Hippocampal formation (tissue), 2 donors: ENCODE measurements at places on chromosomes 7 and 10.

- no peak for DNase-seq
Measured at GRCh38 chr10:66336791-66337190, 589.0 kb upstream of the LRRTM3 start.

DNA sequence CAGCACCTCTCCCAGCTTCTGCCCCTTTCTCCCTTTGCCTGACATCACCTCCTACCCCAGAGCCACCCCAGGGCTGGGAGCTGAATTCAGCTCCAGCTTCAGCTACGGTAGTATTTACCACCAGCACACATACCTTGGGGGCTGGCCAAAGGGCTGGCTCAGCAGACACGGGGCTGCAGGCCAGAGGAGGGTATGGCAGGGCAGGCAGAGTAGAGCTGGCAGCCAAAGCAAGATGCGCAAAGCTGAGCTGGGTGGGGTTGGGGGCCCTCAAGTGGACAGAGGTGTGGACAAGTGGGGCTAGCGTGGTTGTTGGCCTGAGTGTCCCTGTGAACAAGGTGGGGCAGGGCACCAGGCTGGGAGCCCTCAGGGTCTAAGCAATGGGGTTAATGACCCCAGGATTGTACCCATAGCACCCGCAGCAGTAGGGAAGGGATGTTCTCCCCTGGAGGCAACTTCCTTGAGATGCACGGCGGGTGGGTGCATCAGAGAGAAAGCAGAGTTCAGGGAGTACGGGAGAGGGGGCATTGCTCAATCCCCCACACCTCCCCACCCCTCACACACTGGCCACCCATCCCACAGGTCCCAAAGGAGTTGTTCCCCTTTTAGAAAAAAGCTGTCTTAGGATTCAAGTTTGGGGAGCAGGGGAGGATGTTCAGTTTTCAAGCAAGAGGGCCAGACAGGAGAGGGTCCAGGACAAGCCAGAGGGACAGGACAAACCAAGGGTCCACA is 8.0 kb downstream of the VSIR start:
- no peak for DNase-seq

- DNase-seq: no peak
Measured at GRCh38 chr7:6257675-6258074, 14.7 kb downstream of the CYTH3 start.

- DNase-seq: no peak
Measured at GRCh38 chr10:105359708-105360107, 718.6 kb downstream of the SORCS3 start.

GRCh38 chr10:49505076-49505475 is 33.8 kb downstream of the ERCC6 start:
- DNase-seq: no peak

DNA sequence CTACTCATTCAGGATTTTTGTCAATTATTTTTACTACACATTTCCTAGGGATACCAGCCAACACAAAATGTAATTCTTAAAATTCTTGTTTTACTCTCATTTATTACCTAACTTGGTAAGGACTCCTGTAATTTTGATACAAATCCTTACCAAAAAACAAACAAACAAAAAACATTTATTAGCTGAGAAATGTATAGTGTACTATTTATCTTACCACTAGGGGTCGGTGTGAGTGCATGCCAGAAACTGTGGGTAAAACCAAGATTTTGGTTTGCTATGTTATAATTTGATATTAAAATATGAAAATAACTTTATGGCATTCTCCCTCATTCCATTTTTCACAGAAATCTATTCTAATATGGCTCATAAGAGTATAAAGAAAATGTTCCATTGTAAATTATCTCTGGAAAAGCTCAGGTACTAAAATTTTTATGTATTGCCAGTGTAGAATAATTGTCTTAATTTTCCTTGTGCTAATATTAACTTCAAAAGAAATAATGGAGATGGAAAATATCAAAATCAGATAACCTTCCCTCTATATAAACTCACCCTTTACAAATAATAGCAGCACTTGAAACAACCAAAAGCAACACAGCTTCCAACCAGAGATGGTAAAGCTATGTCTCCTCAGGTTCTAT is 290.8 kb upstream of the PCDH15 start:
- no peak for DNase-seq

DNA sequence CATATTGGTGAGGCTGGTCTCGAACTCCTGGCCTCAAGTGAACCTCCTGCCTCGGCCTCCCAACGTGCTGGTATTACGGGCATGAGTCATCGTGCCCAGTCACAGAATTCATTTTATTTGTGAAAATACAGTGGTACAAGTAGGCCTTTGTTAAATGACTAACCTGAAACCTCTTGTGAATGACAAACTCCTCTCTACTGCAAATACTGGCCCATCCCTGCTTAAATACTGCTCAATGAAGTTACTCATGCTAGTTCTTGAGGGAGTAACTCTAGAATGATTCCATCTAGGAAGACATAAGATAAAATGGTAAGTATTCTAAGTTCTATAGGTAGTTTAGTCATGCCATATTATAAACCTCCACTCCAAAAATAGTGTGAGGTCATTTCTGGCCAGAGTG is 80.7 kb downstream of the UBE2H start:
- DNase-seq: no peak

GRCh38 chr10:107357033-107357432 is 192.5 kb upstream of the SORCS1 start:
- DNase-seq: no peak

DNA sequence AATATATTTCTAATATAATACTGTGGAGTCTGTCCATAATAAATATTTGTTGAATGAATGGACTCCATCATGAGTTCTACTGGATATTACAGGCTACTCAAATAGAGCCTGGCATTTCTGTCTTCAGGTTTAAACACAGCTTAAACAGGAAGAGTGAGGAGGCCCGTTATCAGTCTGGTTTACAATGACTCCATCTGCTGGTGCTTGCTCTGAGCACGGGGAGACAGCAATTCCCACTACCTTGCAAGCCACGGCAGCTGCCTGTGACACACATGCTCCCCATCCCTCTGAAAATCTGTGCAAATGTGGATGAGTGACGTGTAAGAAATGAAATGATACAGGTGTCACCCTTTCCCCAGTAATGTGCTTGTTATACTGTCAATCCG is 293.5 kb upstream of the IMMP2L start:
- DNase-seq: peak; percentile 23

GRCh38 chr7:44633254-44634186 is 27.1 kb downstream of the OGDH start:
- no peak for DNase-seq

DNA sequence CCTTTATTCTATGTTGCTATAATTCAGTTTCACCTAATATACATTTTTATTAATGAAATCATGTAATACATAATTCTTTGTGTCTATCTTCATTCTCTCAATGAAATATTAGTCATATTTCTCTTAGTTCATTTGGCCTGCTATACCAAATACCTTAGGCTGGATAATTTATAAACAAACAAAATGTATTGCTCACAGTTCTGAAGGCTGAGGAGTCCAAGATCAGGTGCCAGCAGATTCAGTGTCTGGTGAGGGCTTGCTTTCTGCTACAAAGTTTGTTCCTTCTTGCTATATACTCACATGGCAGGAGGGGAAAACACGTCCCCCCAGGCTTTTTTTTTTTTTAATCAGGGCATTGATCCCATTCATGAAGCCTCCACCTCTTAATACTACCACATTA is 143.4 kb upstream of the GRB10 start:
- no peak for DNase-seq

- DNase-seq: no peak
Measured at GRCh38 chr10:33223326-33224000, 111.0 kb downstream of the NRP1 start.

DNA sequence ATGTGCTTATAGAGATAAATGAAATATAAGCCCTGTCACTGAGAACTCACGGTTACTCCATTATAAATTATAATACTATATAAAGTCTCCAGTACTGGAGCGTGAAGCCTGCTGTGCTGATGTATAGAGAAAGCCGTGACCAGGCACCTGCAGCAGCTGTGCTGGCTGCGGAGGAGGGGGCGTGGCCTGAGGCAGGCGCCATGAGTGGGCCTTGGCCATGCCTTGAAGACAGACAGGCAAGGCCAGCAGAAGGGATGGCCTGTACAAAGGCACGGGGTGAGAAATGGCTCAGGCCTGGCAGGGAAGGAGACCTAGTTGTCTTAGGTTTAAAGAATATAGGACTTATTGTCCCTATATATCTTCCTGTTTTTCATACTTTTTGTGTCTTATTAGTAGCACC is 218.5 kb upstream of the STK17A start:
- no peak for DNase-seq

DNA sequence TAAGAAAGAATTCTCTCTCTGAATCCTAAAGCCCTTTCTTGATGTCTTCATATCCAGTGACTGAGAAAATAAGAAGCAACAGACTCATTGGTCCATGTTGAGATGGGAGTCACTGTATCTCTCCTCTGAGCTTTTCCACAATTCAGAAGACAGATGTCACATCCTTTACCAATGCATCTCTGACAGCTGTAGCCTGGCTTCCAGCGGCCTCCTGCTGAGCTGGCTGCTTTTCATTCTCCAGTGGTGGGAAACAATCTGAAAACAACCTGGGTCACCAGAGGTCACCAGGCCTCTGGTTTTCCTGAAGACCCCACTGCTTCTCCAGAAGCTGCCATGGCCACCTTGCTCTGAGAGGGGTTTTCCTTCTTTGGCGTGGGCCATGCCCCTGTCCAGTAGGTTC is 18.3 kb upstream of the RPA3 start:
- no peak for DNase-seq

- DNase-seq: no peak
Measured at GRCh38 chr7:156566812-156567549, 73.6 kb upstream of the RNF32 start.

- no peak for DNase-seq
Measured at GRCh38 chr7:67348171-67348570, 351.5 kb downstream of the TYW1 start.

DNA sequence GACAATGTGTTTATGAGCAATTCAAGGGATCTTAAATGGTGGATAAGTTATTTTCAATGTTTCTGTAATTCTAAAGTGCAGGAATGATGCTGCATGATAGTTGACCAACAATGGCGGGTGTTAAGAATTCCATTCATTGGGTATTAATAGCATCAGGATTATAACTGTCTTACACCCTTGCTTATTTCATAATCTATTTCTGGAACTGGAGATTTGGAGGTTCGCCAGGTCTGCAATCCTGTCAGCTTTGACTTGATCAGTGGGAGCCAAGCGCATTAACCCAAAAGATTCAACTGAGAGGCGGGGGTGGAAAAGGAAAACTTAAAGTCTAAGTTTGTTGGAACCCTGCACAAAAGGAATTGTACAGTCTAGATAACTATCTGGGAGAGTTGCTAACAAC is 114.9 kb upstream of the ZEB1 start:
- DNase-seq: no peak

- no peak for DNase-seq
Measured at GRCh38 chr7:104386943-104387342, 58.5 kb downstream of the LHFPL3 start.

DNA sequence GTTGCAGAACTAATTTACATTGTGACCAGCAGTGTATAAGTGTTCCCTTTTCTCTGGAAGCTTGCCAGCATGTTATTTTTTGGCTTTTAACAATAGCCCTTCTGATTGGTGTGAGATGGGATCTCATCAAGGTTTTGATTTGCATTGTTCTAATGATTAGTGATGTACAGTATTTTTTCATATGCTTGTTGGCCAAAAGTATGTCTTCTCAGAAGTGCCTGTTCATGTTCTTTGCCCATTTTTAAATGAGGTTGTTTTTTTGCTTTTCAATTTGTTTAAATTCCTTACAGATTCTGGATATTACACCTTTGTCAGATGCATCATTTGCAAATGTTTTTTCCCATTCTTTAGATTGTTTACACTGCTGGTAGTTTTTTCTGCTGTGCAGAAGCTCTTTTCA is 627.0 kb upstream of the CNTNAP2 start:
- no peak for DNase-seq

DNA sequence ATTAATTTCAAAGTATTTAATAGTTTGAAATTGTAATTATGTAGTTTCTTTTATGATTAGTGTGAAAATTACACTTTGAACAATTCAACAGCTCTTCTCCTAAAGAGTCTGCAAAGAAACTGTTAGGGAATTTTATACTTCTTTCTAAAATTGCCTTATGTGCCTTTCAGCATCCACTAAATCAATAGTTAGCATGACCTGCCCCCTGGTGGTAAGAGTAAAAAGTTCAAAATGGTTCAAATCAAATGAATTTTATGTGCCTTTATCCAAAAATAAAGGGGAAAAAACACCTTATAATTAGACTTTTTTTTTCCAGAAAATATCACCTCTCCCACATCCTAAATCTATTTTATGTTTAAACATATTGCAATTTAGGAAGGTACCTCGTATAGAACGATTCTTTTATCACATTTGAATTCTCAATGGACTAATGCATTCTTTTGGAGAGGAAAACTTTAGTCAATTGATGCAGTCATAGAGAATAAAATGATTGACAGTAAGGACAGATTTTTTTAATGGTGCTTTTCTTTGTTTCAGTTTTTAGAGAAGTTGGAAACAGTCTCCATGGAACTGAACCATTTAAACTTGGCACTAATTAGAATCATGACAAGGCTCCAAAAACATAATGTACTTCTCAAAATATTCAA is 163.7 kb downstream of the SEMA3D start:
- peak; percentile 76 for DNase-seq

DNA sequence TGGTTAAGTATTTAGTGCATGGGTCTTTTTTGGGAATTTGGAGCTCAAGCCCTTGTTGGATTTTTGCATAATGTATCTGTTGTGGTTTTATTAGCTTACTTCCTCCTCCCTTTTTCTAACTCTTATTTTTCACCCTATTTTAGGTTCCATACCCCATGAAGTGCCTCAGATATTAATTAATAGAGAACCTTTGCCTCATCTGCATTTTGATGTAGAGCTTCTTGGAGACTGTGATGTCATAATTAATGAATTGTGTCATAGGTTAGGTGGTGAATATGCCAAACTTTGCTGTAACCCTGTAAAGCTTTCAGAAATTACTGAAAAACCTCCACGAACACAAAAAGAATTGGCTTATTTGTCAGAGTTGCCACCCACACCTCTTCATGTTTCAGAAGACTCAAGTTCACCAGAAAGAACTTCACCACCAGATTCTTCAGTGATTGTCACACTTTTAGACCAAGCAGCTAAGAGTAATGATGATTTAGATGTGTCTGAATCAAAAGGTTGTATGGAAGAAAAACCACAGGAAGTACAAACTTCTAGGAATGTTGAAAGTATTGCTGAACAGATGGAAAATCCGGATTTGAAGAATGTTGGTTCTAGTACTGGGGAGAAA is 28.0 kb downstream of the SIRT1 start:
- no peak for DNase-seq

- DNase-seq: no peak
Measured at GRCh38 chr7:2017914-2018568, 214.7 kb downstream of the MAD1L1 start.

- DNase-seq: no peak
Measured at GRCh38 chr10:120998782-120999285, 147.7 kb downstream of the WDR11 start.

GRCh38 chr7:43071604-43072003 is 40.8 kb upstream of the HECW1 start:
- no peak for DNase-seq

GRCh38 chr10:132994811-132995210 is 52.4 kb upstream of the CFAP46 start:
- DNase-seq: no peak

DNA sequence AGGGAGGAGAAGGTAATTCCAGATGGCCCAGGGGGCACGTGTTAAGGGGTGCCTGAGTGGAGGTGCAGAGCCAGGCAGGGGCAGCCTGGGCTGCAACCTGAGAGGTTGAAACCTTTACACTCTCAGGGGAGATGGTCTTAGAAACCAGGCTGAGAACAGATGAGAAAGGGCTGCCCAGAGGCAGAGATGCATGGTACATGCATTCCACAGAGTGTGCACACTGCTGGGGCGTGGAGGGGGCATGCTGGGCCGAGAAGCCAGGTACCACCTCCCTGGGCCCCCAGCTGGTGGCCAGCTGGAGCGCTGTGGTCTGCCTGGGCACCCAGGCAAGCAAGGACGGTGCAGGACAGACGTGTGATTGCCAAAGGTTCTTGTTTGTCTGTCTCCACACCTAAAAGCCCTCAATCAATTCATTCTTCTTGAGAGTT is 14.1 kb upstream of the CSGALNACT2 start:
- DNase-seq: no peak
